Thoracic aorta (tissue), 2 donors: ENCODE measurements at places on chromosomes 16 and 17. TPM values are rescaled to one million over a fixed set of nuclear protein-coding genes. Genes with fewer than 3 reads are reported as not detected.

Gene CTRB1
- total RNA-seq = 4.9 TPM

Gene SMPD3
- 0.41 TPM for total RNA-seq

Gene OR1F1
- not detected for total RNA-seq

Gene CBFA2T3
- 6.6 TPM for total RNA-seq

- no peak for DNase-seq
- no peak overlapping the region for H3K4me3 ChIP-seq
- H3K36me3 ChIP-seq = no peaks in the 10 kb centered on the region
Observed at GRCh38 chr16:72942021-72942420, 105.9 kb downstream of the ZFHX3 start.

DNA sequence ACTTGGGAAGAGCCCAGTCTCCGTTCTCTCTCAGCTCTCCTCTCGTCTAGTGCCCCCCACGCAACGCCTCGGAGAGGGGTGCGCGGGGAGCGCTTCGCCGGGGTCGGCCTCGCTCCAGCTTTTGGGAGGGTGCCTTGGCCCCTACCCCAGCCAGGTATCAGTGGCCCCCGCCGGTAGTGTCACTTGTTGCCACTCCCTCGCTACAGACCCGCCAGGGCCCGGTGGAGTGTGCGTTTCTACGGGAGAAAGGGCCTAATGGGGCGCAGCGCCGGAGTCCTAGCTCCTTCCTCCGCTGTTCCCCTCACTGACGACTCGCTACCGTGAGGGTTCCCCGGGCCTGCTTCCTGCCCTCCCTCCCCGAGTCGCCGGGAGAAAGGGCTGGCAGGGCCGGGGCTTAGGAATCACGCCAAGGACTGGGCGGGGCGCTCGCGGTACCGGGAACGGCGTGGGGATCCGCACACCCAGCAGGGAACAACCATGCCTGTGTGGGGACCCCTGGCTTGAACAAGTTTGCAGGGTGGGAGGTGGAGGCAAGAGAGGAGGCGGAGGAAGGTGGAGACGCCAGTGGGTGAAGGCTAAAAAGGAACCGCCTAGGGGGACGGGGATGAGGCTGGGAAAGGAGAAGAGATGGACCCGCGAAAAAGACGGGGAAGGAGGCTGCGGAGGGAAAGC lies 997 bp upstream of the CDH11 start:
- H3K4me1 ChIP-seq = peaks cover 4% of the 10 kb centered on the region
- peak overlapping the region; percentile 92 for H3K4me3 ChIP-seq
- no peaks in the 10 kb centered on the region for H3K36me3 ChIP-seq
- peak overlapping the region; percentile 93 for H3K27ac ChIP-seq
